Spleen (tissue), 13 donors: ENCODE measurements at places on chromosomes 12 and 14.

GRCh38 chr14:24100197-24100981, 6.3 kb downstream of the PCK2 start:
- peak; percentile 40 for DNase-seq

- no peak for DNase-seq
These were observed 58.8 kb upstream of the ACTN1 start for GRCh38 chr14:69037790-69038454.

GRCh38 chr12:57460841-57461275, 1.3 kb downstream of the GLI1 start:
- peak; percentile 84 for DNase-seq

GRCh38 chr12:12087693-12088034, 16.9 kb downstream of the BCL2L14 start:
- no peak for DNase-seq

DNA sequence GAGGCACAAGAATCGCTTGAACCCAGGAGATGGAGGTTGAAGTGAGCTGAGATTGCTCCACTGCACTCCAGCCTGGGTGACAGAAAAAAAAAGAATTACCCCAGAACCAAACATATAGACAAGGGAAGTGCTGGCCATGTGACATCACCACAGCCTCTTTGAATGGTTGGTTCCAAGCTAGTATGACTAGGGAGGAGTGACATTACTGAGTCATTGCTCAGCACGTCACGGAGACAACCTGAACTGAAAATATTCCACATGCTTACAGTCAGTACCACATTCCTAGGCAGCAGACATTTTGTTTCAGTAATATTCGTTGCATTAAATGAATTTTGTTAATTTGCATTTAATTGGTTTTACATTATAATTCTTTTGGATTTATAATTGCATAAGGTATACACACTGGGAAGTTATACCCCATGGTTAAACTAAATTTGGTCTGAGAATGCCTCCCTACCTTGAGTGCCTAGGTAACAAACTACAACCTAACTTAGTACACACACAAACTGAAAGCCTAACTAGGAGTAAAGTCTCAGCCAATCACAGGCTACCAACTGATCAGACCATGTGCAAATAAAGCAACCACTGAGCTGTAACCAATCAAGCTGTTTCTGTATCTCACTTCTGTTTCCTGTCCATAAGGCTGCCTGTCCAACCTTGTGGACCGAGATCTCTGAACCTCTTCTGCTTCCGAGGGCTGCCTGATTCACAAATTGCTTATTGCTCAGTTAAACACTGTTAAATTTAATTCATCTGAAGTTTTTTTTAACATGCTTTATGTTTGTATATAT, 164.4 kb downstream of the CAND1 start:
- no peak for DNase-seq

DNA sequence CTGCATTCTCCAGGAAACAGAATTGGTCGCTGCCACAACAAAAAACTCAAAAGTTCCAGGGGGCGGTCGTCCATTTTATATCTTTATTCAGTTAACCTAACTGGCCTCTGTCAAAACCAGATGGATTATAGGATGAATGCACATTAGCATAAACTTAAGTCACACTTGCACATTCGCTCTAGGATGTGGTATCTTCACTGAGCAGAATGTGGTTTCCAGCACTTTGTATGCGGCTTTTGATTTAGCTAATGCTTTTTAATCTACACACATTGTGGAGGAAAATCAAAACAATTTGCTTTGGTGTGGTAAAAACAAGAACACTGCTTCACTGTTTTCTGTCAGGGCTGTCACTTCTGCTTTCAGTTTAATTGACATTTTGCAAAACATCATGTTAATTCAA, 4.5 kb downstream of the TAS2R50 start:
- DNase-seq: no peak
